ENCODE measurements at places on chromosomes 4 and X. TPM values are rescaled to one million over a fixed set of nuclear protein-coding genes. Genes with fewer than 3 reads are reported as not detected.

Gene MAGEB2
- not detected for total RNA-seq

Gene ENPP6
- not detected for total RNA-seq

DNA sequence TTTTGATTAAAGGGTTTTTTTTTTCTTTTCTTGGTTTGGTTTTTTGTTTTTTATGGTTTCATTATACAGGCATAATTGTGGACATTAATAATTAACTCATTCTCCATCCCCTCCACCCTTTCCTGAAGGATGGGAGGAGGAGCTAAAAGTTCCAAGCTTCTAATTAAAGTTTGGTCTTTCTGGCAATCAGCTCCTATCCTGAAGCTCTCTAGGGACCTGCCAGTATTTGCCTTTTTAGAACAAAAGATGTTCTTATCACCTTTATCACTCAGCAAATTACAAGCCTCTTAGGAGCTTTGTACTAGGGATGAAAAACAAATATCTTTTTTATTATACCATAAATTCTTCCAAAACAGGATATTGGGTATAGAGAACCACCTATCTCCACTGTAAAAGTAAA lies 589.8 kb downstream of the PDHA2 start:
- no peak overlapping the region for H3K27ac ChIP-seq
- no peak overlapping the region for H3K4me3 ChIP-seq
- no peaks in the 10 kb centered on the region for H3K27me3 ChIP-seq
- DNase-seq = no peak
- no peaks in the 10 kb centered on the region for H3K4me1 ChIP-seq
- no peaks in the 10 kb centered on the region for H3K36me3 ChIP-seq

GRCh38 chrX:111288841-111289240 lies 18.6 kb upstream of the CAPN6 start:
- H3K27ac ChIP-seq = no peak overlapping the region
- no peaks in the 10 kb centered on the region for H3K4me1 ChIP-seq
- H3K36me3 ChIP-seq = no peaks in the 10 kb centered on the region
- H3K4me3 ChIP-seq = no peak overlapping the region

- no peak overlapping the region for H3K27ac ChIP-seq
- H3K36me3 ChIP-seq = no peaks in the 10 kb centered on the region
- no peak for DNase-seq
- no peaks in the 10 kb centered on the region for H3K4me1 ChIP-seq
- H3K27me3 ChIP-seq = no peaks in the 10 kb centered on the region
These were observed 177.4 kb upstream of the LEF1 start for GRCh38 chr4:108345862-108346817.

- H3K4me1 ChIP-seq = peaks cover 39% of the 10 kb centered on the region
- peak overlapping the region; percentile 86 for H3K27ac ChIP-seq
- peak overlapping the region; percentile 11 for H3K4me3 ChIP-seq
- H3K27me3 ChIP-seq = no peaks in the 10 kb centered on the region
These were observed 8.0 kb downstream of the TBC1D14 start for GRCh38 chr4:6917461-6918271.

- H3K36me3 ChIP-seq = no peaks in the 10 kb centered on the region
- no peaks in the 10 kb centered on the region for H3K27me3 ChIP-seq
- no peak overlapping the region for H3K27ac ChIP-seq
- DNase-seq = no peak
- H3K4me3 ChIP-seq = no peak overlapping the region
These were observed 70.7 kb downstream of the UGT2A2 start for GRCh38 chr4:69568787-69569186.

DNA sequence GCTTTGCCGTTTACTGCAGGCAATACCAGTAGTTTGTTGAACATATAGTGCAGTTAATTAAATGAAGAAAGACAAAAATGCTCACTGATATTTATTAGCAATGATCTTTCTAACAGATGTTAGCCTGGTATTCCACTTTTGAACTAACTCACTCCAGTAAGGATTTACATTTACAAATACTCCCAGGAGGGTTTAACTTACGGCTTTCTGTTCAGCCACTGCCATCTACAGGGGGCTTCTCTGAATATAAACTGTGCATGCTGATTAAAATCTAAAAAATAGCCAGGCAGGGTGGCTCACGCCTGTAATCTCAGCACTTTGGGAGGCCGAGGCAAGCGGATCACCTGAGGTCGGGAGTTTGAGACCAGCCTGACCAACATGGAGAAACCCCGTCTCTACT lies 2.2 kb upstream of the SRD5A3 start:
- H3K27ac ChIP-seq = no peak overlapping the region
- no peak for DNase-seq
- H3K27me3 ChIP-seq = no peaks in the 10 kb centered on the region
- no peak overlapping the region for H3K4me3 ChIP-seq

DNA sequence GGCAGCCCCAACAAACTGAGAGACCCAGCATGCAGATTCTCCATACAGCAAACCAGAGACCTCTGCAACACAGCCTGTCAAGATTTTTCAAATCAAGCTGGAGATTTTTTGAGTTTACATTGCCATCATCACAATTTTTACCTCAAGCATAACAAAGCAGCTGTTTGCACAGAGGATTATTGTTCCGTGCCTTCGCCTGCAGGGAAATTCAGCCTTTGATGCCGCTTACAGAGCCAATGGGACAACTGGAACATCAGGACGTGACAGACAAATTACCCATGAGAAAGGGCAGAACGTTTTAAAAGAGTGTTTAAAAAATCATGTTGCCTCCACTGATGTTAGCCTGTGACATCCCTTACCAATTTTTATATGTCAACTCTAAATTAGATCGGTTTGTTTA lies 363.7 kb downstream of the FBXW7 start:
- no peak for DNase-seq
- H3K4me1 ChIP-seq = no peaks in the 10 kb centered on the region
- H3K4me3 ChIP-seq = no peak overlapping the region
- H3K36me3 ChIP-seq = no peaks in the 10 kb centered on the region
- peaks cover 4% of the 10 kb centered on the region for H3K27me3 ChIP-seq
- H3K27ac ChIP-seq = no peak overlapping the region

Measured in PC-9 (cell line).